IMR-90 (cell line): ENCODE measurements at places on chromosomes 11 and 22.

GRCh38 chr11:23730307-23730998 is 766.4 kb upstream of the LUZP2 start:
- no peak for DNase-seq

- DNase-seq = no peak
These were observed 31.8 kb downstream of the USP35 start for GRCh38 chr11:78220218-78221157.

DNA sequence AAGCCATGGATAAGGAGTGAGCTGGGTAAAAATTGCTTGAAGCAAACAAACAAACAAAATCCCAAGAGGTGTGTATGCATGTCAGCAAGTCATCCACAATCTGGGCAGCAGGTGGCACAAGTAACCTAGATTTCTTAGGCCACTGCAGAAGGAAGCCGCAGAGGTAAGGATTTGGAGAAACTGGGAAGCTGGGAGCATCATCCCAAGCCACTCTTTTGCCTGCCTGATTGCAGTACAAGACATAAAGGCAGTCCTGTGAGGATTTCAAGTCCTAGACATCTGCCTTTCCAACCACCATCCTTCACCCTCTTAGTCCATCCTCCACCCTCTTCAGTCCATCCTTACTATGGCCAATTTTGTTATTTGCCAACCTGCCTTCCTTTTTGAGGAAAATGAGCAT is 67.2 kb upstream of the BMAL1 start:
- peak; percentile 84 for DNase-seq

GRCh38 chr11:85257837-85258236 is 369.3 kb downstream of the DLG2 start:
- no peak for DNase-seq

DNA sequence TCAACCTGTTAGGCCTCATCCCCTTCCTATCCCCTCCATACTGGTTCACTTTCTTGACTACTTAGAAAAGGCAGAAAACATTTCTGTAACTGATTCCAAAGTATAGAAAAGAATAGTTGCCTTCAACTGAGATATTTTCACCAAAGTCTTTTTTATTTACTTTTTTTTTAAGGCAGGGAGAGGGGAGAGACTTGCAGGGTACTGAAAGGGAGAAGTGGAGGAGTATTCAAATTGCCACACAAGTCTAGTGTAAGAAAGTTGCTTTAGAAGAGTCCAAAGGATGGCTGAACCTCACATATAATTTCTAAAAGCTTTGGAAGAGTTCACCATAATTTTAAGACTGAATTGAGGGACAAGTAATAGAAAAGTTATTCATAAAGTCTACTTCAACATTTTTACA is 6.3 kb downstream of the PHF21A start:
- no peak for DNase-seq
